Fibroblast of skin of abdomen (primary cell): ENCODE measurements at places on chromosomes 5 and 9.

- peak; percentile 98 for DNase-seq
These were observed 56.7 kb downstream of the PCDH1 start for GRCh38 chr5:141821430-141821925.

DNA sequence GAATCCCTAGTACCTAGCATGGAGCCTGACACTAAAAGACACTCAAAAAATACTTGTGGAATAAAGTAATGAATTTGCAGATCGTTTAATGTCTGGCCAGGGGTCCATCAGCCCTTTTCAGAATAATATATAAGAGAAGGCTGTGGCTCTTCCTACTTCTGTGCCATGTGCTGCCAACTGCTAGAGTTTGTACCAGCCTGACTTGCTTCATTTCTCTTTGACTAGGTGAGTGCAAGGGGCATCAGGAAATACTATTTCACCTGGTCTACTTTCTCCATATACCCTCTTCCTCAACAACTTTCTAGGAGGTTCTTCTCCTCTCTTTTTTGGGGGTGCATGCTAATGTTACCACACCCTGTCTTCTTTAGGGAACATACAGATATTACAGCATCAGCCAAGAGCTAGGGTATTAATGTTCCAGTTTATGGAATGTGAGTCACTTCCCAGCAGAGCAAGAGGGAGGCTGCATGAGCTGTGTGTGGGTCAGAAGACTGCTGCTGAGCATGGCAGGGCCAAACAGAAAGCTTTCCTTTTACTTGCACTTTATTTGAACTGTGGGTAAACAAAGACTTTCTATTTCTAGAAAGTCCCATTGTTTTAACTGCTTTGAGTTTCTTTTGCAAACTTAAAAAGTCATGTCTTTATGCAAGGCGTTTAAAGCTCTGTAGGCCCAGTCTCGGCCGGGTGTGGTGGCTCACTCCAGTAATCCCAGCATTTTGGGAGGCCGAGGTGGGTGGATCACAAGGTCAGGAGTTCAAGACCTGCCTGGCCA lies 158.9 kb downstream of the ADAMTSL1 start:
- peak; percentile 76 for DNase-seq

DNA sequence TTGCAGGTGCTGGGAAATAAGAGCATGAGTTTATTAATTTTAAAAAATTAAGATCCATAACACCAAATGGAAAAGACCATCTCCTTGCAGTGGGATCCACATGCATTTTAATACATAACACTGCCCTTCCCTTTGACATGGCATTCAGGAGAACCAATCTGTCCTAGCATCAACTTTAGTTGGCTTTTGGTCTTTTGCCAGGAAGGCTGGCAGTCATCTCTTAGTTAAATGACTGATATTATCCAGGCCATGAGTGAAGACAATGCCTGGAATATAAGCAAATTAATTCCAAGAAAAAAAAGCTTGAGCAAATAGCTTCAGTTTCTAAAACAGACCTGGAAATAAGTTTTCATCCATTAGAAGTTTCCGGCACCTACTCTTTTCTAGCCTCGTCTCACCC lies 55.1 kb upstream of the OTULINL start:
- DNase-seq: no peak

DNA sequence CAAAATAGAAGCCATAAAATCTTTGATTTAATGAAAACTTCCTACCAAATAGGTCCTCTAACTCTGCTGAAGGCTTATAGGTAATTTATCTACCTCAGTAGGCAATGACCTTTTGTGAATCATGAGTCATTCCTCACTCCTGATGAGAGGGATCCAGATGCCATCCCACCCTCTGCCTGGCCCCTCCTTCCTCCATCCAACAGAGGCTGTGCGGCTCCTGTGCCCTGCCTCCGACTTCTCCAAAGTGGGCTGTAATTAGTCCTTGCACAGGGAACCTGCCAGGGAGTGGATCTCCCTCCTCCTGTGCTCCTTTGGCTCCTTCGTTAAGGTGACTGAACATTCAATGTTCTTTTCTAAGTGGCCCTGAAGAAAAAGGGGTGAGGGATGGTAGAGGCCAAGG lies 213.9 kb upstream of the TBCA start:
- no peak for DNase-seq

DNA sequence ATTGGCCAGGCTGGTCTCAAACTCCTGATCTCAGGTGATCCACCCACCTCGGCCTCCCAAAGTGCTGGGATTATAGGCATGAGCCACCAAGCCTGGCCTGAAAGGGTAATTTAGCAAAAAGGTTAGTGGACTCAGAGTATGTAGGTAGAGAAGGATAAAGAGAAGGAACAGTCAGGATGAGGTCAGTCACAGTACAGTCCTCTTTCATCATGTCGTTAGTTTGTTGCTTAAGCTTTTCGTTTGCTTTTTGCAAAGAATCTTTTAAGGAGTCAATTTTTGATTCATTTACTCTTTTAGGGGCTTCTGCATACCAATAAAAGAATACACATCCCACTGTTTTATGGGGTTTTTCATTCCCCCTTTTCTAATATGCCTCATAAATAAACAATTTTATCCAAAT lies 17.8 kb upstream of the GBGT1 start:
- DNase-seq: no peak

- DNase-seq: no peak
These were observed 2.3 kb upstream of the PTGDS start for GRCh38 chr9:136974817-136975535.

DNA sequence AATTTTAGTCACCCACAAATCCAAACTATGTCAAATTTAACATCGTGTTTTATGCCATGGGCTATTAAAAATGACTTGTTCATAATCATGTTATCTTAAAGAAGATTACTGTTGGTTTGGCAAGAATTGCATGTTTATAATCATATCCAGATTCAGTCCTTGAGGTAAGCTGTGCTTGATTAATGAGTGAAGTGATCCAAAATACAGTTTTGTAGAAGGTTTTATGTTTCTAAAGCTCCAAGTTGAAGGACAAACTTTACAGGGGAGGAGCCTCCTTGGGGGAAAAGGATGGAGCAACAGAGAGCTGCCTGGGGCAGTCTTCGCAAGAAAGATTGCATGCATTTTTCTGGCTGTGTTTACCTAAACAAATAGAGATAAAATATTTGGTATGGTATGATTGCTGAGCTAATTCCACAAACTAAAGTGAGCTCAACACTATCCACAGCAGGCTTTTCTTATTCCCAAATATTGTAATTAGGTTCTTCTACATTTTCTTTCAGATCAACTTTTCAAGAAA lies 189.5 kb upstream of the TYRP1 start:
- no peak for DNase-seq

GRCh38 chr9:35716230-35716629 lies 15.8 kb downstream of the TLN1 start:
- no peak for DNase-seq
